Suppressor macrophage treated with lipopolysaccharide for 4 hours (primary cell): ENCODE measurements at places on chromosomes 13 and 19.

DNA sequence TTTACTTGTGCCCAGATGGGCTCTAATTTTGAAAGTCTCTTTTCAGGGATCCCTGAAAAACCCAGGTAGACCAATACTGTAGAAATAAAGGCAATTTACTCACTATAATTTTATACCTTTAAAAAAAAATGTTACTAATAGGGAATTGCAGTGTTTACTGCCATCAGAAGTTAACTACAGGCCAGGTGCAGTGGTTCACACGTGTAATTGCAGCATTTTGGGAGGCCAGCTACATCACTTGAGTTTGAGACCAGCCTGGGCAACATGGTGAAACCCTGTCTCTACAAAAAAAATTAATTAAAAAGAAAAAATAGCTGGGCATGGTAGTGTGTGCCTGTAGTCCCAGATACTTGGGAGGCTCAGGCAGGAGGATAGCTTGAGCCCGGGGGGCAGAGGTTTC lies 10.2 kb downstream of the USP12 start:
- DNase-seq, result no peak

DNA sequence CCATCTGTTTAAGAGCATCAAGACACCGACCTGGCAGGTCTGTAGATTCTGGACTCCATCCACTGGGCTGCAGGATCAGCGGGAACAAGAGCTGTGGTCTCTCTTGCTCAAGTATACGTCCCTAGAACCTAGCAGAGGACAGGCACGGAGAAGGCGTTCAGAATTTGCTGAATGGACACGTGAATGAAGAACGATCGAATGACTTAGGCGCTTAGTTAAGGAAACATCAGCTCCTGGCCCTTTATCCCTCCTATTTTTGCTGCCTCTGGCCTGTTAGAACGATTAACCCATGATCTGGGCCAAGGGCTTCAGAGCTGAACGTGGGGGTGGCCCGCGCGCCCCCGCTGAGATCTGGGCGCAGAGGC lies 953 bp downstream of the DZIP1 start:
- no peak for DNase-seq

- no peak for DNase-seq
Measured at GRCh38 chr13:109100705-109101304, 471.4 kb downstream of the MYO16 start.

DNA sequence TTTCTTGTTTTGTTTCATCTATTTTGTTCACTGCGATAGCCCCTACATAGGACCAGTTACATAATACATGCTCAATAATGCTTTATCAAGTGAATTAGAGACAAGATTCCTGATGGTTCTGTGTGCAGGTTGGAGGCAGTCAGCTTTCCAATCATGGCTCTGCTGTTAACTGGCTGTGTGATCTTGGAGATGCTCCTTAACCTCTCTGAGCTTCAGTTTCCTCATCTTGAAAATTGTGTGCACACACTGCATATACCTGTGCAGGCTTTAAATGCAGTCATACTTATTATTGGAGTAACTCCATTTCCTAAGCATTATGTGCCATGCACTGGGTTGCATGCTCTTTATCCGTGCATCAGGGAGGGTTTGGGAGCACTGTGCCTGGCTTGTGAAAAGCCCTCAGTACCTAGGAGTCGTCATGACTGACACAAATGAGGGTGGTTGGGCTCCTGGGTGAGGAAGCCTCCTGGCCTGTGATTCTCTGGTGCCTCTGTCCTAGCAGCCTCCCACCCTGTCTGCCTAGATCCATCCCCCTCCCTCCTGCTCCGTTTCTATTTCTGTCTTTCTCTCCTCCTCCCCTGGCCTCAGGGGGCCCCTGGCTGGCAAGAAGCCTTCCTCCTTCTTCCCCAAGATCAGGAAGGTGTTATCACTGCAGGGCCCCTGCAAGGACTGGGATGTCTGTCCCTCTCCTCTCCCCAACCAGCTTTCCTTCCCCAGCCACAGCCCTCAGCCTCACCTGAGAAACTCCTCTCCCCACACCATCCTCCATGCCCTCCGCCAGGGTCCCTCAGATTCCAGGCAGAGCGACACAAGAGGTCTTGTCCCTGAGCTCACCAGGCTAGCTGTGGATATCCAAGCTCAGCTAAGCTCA lies 8.7 kb downstream of the IFNL1 start:
- DNase-seq, result no peak

GRCh38 chr13:112225429-112226090 lies 150.6 kb upstream of the SPACA7 start:
- no peak for DNase-seq
